ENCODE measurements at places on chromosomes 2 and 18. TPM values are rescaled to one million over a fixed set of nuclear protein-coding genes. Genes with fewer than 3 reads are reported as not detected.

The TUBA4A gene
- total RNA-seq = 313 TPM

The ERLEC1 gene
- 33.3 TPM for total RNA-seq

GRCh38 chr2:234680688-234681619 lies 184.1 kb upstream of the ARL4C start:
- no peak for DNase-seq

DNA sequence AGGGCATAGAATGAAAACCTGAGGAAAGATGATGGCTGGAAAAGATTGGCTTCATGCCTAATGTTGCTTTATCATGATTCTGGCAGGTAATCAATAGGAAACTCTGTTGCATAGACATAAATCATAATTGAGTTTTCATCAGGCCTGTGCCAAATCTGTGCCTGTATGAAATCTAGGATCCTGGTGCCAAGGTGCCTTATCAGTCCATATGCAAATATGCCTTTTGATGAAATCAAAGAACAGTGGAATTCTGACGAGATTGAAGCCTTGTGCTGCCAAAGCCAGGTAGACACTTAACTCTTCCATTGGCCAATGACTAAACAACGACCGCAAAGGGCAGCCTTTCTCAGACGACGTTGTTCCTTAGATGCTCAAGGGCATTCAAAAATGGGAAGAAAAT lies 170.0 kb upstream of the CRIM1 start:
- DNase-seq = no peak

DNA sequence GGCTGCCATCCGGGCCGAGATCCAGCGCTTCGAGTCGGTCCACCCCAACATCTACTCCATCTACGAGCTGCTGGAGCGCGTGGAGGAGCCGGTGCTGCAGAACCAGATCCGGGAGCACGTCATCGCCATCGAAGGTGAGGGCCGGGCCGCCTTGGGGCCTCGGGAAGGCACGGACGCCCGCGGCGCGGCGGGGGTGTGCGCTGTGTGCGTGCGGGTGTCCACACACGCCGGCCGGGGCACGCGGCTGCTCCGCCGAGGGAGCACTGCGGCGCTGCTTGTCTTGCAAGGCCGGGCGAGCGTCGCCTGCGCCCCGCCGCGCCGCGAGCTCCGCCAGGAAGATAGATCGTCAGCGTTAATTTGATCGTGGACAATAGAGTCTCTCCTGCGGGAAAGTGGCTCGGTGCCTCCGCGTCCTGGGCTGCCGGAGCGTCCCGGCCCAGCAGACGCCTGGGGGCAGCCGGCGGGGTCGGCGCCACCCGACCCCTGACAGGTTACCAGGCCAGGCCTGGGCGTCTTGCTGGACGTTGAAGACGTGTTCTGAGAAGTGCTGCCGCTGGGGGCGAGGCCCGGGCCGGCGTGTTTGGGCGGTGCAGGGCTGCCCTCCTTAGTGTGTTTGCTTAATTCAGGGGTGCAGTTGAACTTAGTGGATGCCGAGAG lies 1.0 kb downstream of the AGAP1 start:
- DNase-seq = no peak

GRCh38 chr2:149076863-149077412 lies 38.4 kb downstream of the LYPD6B start:
- DNase-seq = no peak
